ENCODE measurements at places on chromosomes 7 and 10. TPM values are rescaled to one million over a fixed set of nuclear protein-coding genes. Genes with fewer than 3 reads are reported as not detected.
A peak's percentile ranks its signal among the peaks of the same experiment; 100 is the strongest.

- no peaks in the 10 kb centered on the region for H3K36me3 ChIP-seq
- H3K27me3 ChIP-seq = no peaks in the 10 kb centered on the region
- H3K4me3 ChIP-seq = no peak overlapping the region
- no peak for DNase-seq
- H3K27ac ChIP-seq = no peak overlapping the region
Measured at GRCh38 chr10:129916506-129916995, 47.5 kb downstream of the EBF3 start.

GRCh38 chr10:17375936-17376584 is 78.3 kb downstream of the ST8SIA6 start:
- H3K27ac ChIP-seq = no peak overlapping the region
- no peaks in the 10 kb centered on the region for H3K4me1 ChIP-seq
- H3K36me3 ChIP-seq = no peaks in the 10 kb centered on the region
- no peak overlapping the region for H3K4me3 ChIP-seq

DNA sequence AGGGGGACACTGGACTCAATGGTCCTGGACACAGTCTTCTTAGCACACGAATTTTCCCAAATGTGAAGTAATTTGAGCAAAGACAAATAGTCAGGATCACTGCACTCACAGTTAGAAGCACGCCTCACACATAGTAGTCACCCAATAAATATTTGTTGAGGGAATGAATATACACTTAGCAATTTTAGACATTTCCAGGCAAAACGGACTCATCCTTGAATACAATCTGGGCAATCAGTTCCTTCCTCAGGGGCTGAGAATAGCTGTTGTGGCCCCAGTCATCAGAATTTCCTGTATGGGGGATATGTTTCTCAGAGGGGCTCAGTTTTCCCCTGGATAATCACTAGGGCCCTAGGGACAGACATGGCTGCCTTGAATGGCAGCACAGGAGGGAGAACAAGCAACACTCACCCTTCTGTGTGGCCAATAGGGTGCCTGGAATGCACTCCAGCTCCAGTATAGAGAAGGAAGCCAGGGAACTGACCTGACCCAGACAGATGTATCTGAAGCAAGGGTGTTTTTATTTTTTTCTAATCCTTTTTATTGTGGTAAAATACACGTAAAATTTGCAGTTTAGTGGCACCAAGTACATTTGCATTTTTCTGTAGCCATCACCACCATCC is 282.7 kb upstream of the ZNF32 start:
- peak; percentile 87 for DNase-seq
- H3K27ac ChIP-seq = peak overlapping the region; percentile 92
- H3K27me3 ChIP-seq = no peaks in the 10 kb centered on the region
- peaks cover 14% of the 10 kb centered on the region for H3K4me1 ChIP-seq

GRCh38 chr7:27123007-27123476 is 7.5 kb downstream of the HOXA4 start:
- H3K4me1 ChIP-seq = peaks cover 36% of the 10 kb centered on the region
- peak overlapping the region; percentile 48 for H3K4me3 ChIP-seq
- peak overlapping the region; percentile 99 for H3K27ac ChIP-seq
- H3K36me3 ChIP-seq = no peaks in the 10 kb centered on the region
- no peaks in the 10 kb centered on the region for H3K27me3 ChIP-seq

DNA sequence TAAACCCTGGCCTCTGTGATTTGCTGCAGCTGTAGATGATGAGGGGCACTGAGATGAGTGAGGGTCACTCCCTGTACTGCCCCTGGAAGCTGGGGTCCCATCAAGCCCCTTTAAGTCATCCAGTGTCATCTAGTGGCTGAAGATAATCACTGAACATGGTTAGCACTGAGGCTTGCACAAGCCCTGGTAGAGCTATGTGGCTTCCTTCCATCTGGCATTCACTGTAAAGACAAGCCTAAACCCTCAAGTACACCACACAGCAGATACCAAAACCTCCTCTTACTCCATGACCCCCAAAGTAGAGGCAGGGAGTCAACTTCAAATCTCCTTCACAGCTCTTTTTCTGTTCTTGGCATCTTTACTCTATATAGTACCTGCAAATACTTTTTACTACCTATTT is 72.7 kb upstream of the MRLN start:
- H3K27me3 ChIP-seq = no peaks in the 10 kb centered on the region
- H3K27ac ChIP-seq = no peak overlapping the region
- peaks cover 9% of the 10 kb centered on the region for H3K36me3 ChIP-seq
- no peak for DNase-seq

DNA sequence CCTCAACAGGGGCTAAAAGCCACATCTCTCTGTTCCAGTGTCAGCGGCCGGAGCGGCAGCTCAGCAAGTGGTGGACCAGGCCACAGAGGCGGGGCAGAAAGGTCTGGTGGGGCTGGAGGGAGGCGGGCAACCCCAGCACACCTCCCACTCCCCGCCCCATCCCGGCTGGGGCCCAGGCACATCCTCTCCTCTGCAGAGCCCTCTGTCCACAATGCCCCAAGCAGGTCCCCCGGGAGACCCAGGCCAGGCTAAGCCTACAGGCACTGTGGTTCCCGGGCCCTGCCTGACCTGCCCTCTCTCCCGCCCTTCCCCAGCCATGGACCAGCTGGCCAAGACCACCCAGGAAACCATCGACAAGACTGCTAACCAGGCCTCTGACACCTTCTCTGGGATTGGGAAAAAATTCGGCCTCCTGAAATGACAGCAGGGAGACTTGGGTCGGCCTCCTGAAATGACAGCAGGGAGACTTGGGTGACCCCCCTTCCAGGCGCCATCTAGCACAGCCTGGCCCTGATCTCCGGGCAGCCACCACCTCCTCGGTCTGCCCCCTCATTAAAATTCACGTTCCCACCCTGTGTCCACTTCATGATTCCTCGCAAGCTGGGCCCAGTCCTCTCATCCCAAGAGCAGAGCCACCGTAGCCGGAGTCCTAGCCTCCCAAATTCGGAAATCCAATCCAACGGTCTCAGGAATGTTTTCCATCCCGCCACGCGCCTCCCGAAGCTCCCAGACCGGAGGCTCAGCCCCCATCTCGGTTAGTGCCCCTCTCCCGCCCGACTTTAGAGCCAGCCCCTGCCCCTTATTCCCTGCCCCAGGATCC is 2.1 kb downstream of the ADIRF start:
- H3K36me3 ChIP-seq = no peaks in the 10 kb centered on the region
- peak overlapping the region; percentile 75 for H3K4me3 ChIP-seq
- no peaks in the 10 kb centered on the region for H3K27me3 ChIP-seq
- peaks cover 36% of the 10 kb centered on the region for H3K4me1 ChIP-seq
- peak; percentile 51 for DNase-seq

DNA sequence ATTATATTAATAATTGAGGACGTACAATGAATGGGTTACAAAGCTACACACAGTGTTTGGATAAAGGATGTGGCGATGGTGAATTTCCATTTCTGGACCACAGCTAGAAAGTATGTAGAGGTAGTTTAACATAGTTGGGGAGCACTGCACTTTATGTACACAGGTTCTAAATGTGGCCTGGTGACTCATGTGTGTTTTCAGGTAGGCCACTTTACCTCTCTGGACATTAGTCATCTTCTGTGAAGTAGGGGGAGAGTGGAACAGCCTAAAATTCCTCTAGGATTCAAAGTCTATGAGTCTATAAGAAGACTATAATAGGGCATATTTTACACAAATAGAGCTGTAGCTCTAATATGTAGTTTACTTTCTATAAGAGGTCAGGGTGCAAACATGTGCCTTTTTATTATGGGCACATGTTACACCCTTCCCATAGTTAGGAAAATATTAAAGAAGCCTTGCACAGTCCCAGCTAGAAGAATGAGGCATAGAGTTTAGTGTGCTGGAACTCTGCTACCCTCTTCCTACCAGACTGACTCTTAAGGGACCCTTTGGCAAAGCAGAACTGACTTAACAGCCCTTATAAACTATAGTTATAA is 594.9 kb downstream of the LRMDA start:
- peaks cover 6% of the 10 kb centered on the region for H3K27me3 ChIP-seq
- H3K4me1 ChIP-seq = no peaks in the 10 kb centered on the region

- H3K27ac ChIP-seq = no peak overlapping the region
- H3K4me1 ChIP-seq = no peaks in the 10 kb centered on the region
- no peak for DNase-seq
- H3K27me3 ChIP-seq = peaks cover 20% of the 10 kb centered on the region
Measured at GRCh38 chr7:1355568-1356340, 103.5 kb downstream of the MICALL2 start.

GRCh38 chr10:8315619-8316021 is 261.1 kb downstream of the GATA3 start:
- no peaks in the 10 kb centered on the region for H3K4me1 ChIP-seq
- no peak for DNase-seq
- H3K27ac ChIP-seq = no peak overlapping the region
- H3K4me3 ChIP-seq = no peak overlapping the region

GRCh38 chr7:108067844-108068243 is 62.3 kb downstream of the LAMB4 start:
- no peak overlapping the region for H3K27ac ChIP-seq
- H3K27me3 ChIP-seq = no peaks in the 10 kb centered on the region
- DNase-seq = no peak
- no peaks in the 10 kb centered on the region for H3K36me3 ChIP-seq

DNA sequence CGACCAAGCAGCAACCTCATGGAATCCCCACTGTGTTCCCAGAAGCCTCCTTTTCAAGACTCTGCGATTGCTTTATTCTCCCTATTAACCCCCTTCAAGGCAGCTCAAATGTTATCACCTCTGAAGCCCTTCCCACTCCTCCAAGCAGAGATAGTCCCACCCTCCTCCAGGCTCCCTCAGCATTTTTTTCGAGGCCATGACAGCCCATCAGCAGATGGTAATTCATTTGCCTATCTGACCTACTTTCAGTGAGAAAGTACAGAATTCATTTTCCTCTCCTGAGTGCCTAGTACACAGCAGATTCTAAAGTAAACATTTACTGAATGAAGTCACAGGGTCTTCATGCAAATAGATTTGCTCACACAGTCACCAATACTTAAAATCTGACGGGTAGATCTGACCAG is 47.8 kb downstream of the HERPUD2 start:
- no peak overlapping the region for H3K4me3 ChIP-seq
- no peak overlapping the region for H3K27ac ChIP-seq
- peaks cover 3% of the 10 kb centered on the region for H3K4me1 ChIP-seq
- H3K36me3 ChIP-seq = peaks cover 1% of the 10 kb centered on the region

- no peak overlapping the region for H3K4me3 ChIP-seq
- H3K36me3 ChIP-seq = no peaks in the 10 kb centered on the region
- DNase-seq = no peak
- no peaks in the 10 kb centered on the region for H3K27me3 ChIP-seq
- no peak overlapping the region for H3K27ac ChIP-seq
Measured at GRCh38 chr7:81073931-81074251, 155.0 kb upstream of the SEMA3C start.

GRCh38 chr7:130292682-130293257 is at the start of gene CPA4:
CPA4 (plus strand) TSS chr7:130293161; CDS start chr7:130293181, 20 bp downstream.
- peak; percentile 99 for DNase-seq
- peaks cover 14% of the 10 kb centered on the region for H3K4me1 ChIP-seq
- no peak within 1 kb of the TSS for H3K4me3 ChIP-seq
- H3K27ac ChIP-seq = peak within 1 kb of the TSS; percentile 71

- H3K4me3 ChIP-seq = no peak overlapping the region
- no peaks in the 10 kb centered on the region for H3K36me3 ChIP-seq
- no peak overlapping the region for H3K27ac ChIP-seq
- H3K27me3 ChIP-seq = peaks cover 3% of the 10 kb centered on the region
Measured at GRCh38 chr7:129529643-129530042, 27.3 kb downstream of the SMKR1 start.

GRCh38 chr7:47539398-47540052 is 42.4 kb downstream of the TNS3 start:
- no peak overlapping the region for H3K4me3 ChIP-seq
- no peaks in the 10 kb centered on the region for H3K27me3 ChIP-seq
- peaks cover 48% of the 10 kb centered on the region for H3K4me1 ChIP-seq
- peak; percentile 92 for DNase-seq

GRCh38 chr7:4058158-4058557 is 623.9 kb upstream of the FOXK1 start:
- no peak overlapping the region for H3K4me3 ChIP-seq
- no peak overlapping the region for H3K27ac ChIP-seq
- H3K27me3 ChIP-seq = no peaks in the 10 kb centered on the region
- DNase-seq = peak; percentile 6
- H3K4me1 ChIP-seq = no peaks in the 10 kb centered on the region

DNA sequence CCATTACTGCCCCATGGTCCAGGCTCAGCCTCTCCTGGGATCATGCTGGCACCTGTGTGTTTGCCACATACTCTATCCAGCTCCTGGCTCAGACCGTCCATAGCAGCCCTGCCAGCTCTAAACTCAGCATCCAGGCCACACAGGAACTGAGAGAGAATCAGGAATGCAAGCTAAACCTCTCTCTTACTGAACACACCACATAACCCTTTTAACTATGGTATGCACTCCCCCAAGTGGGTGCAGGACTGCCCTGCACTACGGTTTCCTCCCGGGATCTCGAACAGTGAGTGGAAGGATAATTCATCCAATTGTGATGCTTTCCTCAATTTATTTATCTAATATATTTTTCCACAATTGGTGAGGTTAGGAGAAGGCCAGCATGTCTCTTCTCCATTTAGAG is 17.1 kb upstream of the ZNF800 start:
- H3K27me3 ChIP-seq = peaks cover 2% of the 10 kb centered on the region
- no peak overlapping the region for H3K27ac ChIP-seq
- no peak for DNase-seq
- H3K4me3 ChIP-seq = no peak overlapping the region
- no peaks in the 10 kb centered on the region for H3K36me3 ChIP-seq

GRCh38 chr10:129055225-129055624 is 411.8 kb upstream of the MGMT start:
- no peaks in the 10 kb centered on the region for H3K27me3 ChIP-seq
- no peak for DNase-seq
- no peak overlapping the region for H3K4me3 ChIP-seq
- H3K27ac ChIP-seq = no peak overlapping the region

DNA sequence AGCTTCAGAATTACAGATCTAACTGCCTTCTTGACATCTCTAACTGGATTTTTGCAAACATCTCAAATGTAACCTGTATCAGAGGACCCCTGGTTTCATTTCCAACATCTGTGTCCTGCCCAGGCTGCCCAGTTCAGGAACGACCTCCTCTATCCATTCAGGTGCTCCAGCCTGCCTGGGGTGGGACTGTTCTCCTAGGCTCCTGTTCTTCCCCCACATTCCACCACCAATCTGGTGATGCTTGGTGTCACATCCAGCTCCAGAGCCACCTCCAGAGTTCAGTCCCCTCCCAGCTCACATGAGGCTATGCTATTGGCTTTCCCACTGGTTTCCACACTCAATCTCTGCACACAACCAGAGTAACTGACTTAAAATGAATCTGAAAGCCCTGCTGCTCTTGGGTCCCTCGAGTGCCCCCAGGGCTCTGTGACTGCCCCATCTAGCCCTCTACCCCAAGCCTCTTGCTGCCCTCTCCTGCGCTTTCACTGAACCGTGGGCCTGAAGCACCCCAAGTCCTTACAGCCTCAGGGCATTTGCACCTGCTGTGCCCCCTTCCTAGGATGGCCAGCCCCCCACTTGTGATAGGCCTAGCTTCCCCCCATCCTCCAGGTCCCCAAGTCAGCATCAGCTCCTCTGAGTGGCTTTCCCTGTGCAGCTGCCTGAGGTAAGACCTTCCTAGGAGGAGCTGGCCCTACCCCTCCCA is 46.1 kb downstream of the PPIF start:
- H3K27me3 ChIP-seq = no peaks in the 10 kb centered on the region
- peaks cover 58% of the 10 kb centered on the region for H3K36me3 ChIP-seq
- H3K4me3 ChIP-seq = no peak overlapping the region
- H3K27ac ChIP-seq = no peak overlapping the region

The UPF2 gene
- total RNA-seq = 14.3 TPM

The TAS2R40 gene
- not detected for total RNA-seq

The XPNPEP1 gene
- 164 TPM for total RNA-seq

The LRRN3 gene
- 15.2 TPM for total RNA-seq

The AEBP1 gene
- 1.1 TPM for total RNA-seq

The KCNIP2 gene
- total RNA-seq = not detected

The HABP2 gene
- not detected for total RNA-seq

The ATP5F1C gene
- total RNA-seq = 343 TPM

The PTN gene
- 61.7 TPM for total RNA-seq

The LRRC17 gene
- 280 TPM for total RNA-seq

The CTAGE4 gene
- total RNA-seq = not detected

Measured in IMR-90 (cell line).